Stimulated activated CD8-positive, alpha-beta memory T cell treated with anti-CD3 and anti-CD28 coated beads, Interleukin-2, amount 100 ng/mL, for 1 hour (primary cell): ENCODE measurements at places on chromosomes 12 and 14.

- no peak for DNase-seq
Measured at GRCh38 chr14:86404425-86404824, 874.5 kb downstream of the FLRT2 start.

DNA sequence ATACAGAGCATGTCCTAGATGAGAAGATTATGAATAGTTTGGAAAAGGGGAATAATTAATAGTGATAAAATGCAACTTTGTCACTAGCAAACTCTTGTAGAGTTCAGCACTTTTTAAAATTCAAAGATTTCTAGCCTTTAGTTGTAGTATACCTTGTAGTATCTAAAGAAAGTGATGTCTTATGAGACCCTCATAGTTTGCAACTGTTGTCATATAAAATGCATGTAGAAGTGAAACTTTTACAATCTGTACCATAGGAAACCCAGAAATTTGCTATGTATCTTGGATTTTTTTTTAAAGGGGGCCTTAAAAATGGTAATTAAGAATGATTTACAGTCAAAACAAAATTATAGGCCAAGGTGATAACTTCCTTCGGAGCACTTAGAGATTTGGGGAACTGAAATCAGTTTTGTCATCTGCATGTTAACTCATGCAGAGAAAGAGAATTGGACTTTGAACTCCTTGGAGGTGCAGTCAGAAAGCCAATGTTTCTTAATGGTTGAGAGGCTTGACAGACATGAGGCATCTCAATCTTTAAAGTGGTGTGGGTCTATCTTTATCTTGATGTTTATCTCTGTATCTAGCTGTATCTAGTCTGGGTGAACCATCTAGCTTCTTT, 1.3 kb downstream of the LRRK2 start:
- DNase-seq: no peak

GRCh38 chr14:92400579-92401444, 77.8 kb downstream of the SLC24A4 start:
- no peak for DNase-seq

- DNase-seq: no peak
Measured at GRCh38 chr12:80684077-80684495, 23.3 kb upstream of the MYF6 start.
